ENCODE measurements at places on chromosomes 4 and X. TPM values are rescaled to one million over a fixed set of nuclear protein-coding genes. Genes with fewer than 3 reads are reported as not detected.

Gene TLR1
- 30.2 TPM for polyA plus RNA-seq

Gene MAGIX
- polyA plus RNA-seq: 0.35 TPM

Gene GPR50
- not detected for polyA plus RNA-seq

Gene NDNF
- polyA plus RNA-seq: not detected

Gene ADAM29
- polyA plus RNA-seq: 0.16 TPM

Gene SLC4A4
- not detected for polyA plus RNA-seq

Gene AKAP4
- not detected for polyA plus RNA-seq

Gene ZNF732
- not detected for polyA plus RNA-seq

Gene GRK4
- not detected for polyA plus RNA-seq

Gene CD38
- polyA plus RNA-seq: 23.7 TPM

Gene IL2
- polyA plus RNA-seq: not detected

Gene SERPINA7
- polyA plus RNA-seq: not detected

Gene KLF8
- polyA plus RNA-seq: 13.0 TPM

Gene C1QTNF7
- not detected for polyA plus RNA-seq

Gene PSAPL1
- polyA plus RNA-seq: not detected

Gene MEPE
- not detected for polyA plus RNA-seq

Gene ZNF157
- 1.3 TPM for polyA plus RNA-seq

Gene AKAP17A
- 21.3 TPM for polyA plus RNA-seq

Gene CRMP1
- polyA plus RNA-seq: 0.58 TPM

Gene ART3
- polyA plus RNA-seq: not detected

Data from naive B cell (primary cell).